ENCODE measurements at places on chromosomes 3 and 15. TPM values are rescaled to one million over a fixed set of nuclear protein-coding genes. Genes with fewer than 3 reads are reported as not detected.
A peak's percentile ranks its signal among the peaks of the same experiment; 100 is the strongest.

GOLGA6L7 gene
- not detected for total RNA-seq

CDHR4 gene
- total RNA-seq, result not detected

FBLN2 gene
- 244 TPM for total RNA-seq

CMTM7 gene
- 8.3 TPM for total RNA-seq

MAP6D1 gene
- 2.5 TPM for total RNA-seq

GRCh38 chr3:79392479-79392878 is 375.3 kb downstream of the ROBO1 start:
- no peak for DNase-seq

GRCh38 chr3:150786791-150787190 is 23.8 kb upstream of the SIAH2 start:
- no peak for DNase-seq

DNA sequence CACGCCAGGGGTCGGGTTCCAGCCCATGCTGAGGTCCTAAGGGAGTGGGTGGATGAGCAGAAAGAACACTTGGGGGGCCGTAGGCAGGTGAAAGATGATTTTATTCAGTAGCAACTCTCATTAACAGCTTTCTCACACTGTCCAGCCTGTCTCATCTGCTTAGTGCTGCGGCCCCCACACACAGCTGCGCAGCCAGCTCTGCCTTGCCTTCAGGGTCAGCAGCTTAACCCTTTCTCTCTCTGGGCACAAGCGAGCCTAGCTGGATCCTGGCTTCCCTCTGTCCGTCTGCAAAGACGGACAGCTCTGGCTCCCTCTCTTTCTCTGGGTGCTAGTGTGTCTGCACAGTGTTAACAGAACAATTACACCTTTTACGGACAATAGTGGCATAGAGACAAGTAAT is 21.3 kb downstream of the NPAP1 start:
- DNase-seq, result no peak

DNA sequence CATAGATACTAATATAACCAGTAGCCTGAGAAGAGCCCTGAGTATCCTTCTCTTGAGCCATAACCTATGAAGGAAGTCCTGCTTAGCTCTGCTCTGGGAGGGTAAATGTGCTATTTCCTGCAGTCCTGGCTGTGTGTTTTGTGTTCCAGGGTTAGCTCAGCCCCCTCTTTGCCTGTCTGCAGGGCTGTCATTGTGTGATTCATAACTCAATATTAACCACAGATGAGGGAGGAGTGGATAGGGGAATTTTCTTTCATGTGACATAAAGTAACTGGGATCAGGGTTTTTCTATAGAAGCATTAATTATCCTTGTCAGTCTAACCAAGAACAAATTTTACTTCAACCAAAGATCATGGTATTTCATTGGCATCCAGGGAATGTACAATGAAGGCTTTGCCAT is 183.3 kb upstream of the ZBTB20 start:
- no peak for DNase-seq

DNA sequence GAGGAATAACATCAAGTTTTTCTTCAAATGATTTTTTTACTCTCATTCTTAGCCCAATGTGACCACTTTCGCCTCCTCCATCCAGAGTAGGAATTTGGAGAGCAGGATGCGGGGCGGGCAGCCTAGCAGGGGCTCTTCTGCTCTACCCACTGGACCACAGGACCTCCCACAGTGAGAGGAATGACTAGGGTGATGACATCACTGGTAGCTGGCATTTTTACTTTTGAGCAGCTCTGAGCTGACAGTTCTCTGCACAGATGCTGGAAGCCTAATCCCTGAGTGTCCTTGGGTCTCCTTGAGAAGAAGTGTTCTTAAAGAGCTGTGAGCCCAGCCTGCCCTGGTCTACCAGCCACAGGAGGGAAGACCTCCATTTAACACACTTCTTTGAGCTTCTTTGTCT is 1.4 kb upstream of the HCN4 start:
- no peak for DNase-seq

GRCh38 chr15:42077689-42078088 is 16.7 kb downstream of the PLA2G4D start:
- DNase-seq, result no peak

DNA sequence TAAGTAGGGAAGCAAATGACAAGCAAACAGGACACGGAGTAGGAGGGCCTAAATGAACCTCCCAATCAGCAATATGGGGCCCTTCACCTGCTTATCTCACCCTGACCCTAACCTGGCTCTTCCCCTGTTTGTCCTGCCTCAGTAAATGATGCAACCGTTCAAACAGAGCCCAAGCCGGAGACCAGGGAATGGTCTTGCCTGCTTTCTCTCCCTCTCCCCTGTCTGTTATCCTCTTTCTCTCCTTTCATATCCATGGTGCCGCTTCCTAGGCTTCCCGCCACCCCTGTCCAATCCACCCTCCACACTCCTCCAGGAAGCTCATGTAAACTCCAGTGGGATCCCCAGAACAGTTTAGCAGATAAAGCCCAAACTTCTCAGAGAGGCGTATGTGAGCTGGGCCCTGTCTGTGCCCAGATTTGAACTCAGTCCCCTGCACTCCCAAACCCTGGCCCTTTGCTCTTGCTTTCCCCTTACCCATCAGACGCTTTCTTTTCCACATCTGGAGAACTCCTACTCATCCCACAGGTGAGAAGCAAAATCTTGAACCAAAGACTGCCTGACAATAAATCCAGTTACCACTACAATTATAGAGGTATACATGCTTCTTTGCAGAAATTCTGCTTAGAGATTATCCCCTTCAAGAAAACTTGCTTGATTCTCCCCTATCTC is 45.7 kb upstream of the STT3B start:
- peak; percentile 62 for DNase-seq

DNA sequence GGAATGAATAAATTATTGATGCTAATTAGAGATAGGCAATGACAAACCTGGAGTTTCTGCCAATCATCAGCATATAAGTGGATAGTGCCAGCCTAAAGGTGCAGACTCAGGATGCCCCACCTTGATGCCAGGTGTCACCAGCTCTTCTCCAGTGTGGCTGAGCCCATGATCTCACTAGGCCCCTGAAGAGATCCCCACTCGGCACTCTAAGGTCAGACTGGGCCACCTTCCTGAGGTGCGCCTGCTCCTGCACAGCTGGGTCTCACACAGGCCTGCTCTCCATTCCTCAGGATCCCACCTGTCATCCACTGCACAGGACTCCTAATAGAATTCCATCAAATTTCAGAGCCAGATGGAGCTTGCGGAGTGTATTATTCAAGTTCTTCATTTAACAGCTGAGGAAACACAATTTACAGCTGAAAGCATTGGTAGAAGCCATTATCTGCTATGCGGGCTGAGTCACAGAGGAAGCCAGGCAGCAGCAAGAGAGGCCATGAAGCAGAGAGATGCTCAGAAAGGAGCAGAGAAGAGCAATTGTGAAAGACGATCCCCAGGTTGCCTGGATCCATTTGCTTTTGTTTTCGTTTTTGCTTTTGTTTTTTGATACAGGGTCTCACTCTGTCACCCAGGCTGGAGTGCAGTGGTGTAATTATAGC is 25.1 kb upstream of the FSTL1 start:
- DNase-seq, result no peak

Measured in esophagus muscularis mucosa (tissue), 4 donors.